Omental fat pad (tissue), 4 donors: ENCODE measurements at places on chromosomes 3 and 15.

DNA sequence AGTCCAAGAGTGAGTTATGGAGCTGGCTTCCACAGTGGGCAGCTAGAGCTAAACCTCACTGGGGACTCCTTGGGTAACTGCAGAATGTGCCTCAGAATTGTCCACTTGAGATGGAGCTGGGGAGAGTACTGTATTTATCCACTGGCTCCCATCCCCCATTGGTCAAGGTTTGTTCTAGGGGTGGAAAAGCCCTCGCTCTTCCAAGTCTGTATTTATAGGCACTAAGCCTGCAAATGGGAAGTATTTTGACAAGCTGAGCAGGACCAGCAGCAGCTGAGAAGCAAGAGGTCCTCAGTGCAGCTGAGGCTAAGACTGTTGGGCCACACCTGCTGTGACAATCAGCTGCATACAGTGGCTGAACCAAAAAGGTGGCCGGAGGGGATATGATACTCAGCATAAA, 5.8 kb downstream of the USP13 start:
- no peak for DNase-seq

DNA sequence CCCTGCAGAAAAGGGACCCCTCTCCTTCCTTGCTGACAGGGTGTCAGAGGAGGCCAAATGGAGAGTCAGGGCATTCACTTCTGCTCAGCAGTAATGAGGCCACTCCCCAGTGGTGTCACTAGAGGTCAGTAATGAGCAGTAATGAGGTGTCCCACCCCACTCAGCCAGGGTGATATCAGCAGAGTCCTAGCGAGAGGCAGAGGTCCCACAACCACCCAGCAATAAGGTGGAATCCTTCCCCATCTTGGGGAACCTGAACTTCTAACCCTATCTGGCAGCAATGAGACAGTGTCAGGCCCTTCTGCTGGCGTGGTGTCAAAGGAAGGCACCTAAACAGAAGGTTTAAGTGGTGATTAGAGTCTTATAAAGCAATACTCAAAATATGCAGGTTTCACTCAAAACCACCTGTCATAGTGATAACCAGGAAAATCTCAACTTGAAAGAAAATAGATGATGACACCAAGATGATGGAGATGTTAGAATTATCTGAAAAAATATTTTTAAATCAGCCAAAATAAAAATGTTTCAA, 12.9 kb downstream of the OCA2 start:
- DNase-seq, result no peak

GRCh38 chr3:78846718-78847117, 921.1 kb downstream of the ROBO1 start:
- no peak for DNase-seq

DNA sequence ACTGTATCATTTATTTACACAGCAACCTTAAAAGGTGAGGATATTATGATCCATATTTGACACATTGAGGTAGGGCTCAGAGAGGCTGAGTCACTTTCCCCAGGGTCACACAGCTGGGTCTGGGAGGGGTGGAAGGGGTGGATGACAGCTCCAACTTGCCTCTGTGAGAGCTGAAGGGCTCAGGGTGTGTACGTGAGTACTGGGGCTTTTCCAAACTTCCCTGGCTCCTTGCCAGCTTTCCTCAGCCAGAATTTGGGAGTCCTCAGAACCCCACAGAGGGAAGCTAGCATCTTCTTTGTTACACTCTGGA, 58.3 kb upstream of the SLC6A11 start:
- no peak for DNase-seq

DNA sequence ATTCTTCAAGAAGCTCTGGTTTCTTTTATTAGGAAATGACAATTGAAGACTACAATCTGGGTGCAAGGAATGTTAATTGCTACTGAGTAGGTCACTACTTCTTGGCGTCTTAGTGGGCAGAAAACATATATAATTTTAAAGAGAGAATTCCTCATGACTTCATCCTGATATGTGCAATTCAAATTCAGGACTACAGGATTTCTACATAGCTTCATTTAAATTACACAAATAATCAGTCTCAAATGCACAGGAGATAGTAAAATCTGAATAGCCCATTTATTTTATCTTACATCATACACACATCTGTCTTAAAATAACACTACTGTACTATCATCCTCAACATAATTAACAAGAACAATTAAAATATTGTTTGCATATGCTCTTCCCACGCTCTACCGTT, 52.5 kb upstream of the GPR149 start:
- DNase-seq, result no peak

- DNase-seq, result no peak
Measured at GRCh38 chr15:57626713-57627440, 35.2 kb downstream of the MYZAP start.

DNA sequence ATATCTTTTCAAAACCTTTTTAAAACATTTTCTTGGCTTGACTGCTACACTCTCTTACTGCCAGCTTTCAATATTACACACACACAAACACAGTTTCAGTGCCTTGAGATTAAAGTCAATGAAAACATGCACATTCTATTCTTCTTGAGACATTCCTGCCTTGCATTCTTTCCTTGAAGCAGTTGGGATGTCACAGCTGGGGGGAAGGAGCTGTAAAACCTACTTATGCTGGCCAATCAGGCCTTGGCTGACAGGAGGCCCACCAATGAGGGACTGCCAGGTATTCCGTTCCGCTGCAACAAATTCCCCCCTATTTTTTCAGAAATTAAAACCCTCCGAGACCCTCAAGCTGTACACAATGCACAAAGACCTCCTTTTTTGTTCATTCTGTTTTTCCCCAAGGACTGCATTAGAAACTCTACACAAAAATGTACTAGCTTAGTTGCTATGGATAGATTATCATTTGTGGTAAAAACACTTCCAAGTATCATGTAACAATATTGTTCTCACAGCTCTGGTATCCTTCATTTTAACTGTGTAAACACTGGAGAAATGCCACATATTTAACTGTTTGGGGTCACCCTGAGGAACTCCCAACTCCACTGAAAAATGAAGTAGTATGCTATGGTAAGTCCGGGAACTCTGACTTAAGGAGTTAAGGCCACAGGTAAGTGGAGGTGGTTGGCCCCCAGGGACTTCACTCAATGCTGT, 18.5 kb downstream of the FSTL1 start:
- no peak for DNase-seq
